ENCODE measurements at places on chromosomes 16 and 17. TPM values are rescaled to one million over a fixed set of nuclear protein-coding genes. Genes with fewer than 3 reads are reported as not detected.
A peak's percentile ranks its signal among the peaks of the same experiment; 100 is the strongest.

DNA sequence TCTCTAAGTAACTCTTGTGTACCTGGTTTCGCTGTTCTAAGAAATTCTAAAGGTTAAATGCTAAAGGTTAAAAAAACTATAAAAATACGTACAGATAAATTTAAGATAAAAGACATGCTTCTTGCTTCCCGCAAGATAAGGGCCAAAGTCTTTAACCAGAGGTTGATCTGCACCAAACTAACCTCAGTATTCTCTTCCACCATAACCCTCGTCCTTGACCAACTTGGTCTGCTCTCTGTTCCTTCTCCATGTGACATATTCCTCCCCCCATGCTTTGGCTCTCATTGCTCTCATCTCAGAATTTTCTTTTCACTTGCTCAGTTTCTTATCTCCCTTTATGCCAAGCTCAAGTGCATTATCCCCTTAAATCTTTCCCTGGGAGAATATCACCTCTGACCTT, 330.5 kb upstream of the ZFHX3 start:
- DNase-seq, result no peak

GRCh38 chr16:49016461-49016860, 265.2 kb downstream of the CBLN1 start:
- no peak for DNase-seq

Gene BEAN1
- 2.5 TPM for total RNA-seq

DNA sequence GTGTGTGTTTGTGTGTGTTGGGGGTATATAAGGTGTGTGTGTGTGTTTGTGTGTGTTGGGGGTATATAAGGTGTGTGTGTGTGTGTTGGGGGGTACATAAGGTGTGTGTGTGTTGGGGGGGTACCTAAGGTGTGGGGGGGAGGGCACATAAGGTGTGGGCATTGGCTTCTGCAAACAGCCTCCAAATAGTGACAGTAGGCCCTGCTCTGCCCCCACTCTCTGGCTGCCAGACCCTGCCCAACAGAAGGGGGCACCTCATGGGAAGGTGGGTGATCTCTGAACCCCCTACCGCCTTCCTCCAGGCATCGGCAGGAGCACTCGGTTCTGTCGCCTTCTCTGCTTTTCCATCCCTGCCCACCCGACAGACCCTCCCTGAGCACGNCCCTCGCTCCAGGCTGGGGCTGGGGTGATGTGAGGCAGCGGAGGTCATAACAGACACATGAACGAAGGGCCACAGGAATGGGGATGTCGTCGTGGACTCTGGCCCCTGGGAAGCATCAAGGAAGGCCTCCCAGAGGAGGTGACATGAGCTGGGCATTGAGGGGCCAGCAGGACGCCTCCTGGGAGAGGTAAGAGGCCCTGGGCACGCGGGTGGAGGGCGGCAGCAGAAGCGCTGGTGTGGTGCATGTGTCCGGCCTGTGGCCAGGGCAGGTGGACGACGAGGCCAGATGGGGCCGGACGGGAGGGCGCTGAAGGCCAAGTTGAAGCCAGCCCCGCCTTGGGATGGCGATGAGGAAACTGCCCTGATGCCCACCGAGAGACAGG, 136.6 kb upstream of the RPH3AL start:
- DNase-seq, result peak; percentile 42

- no peak for DNase-seq
Measured at GRCh38 chr16:51526621-51527020, 375.6 kb upstream of the SALL1 start.

All from heart left ventricle (tissue), 16 donors.